ENCODE measurements at places on chromosomes 5 and 9.

- no peak for DNase-seq
Measured at GRCh38 chr5:59829922-59830321, 63.6 kb downstream of the PDE4D start.

DNA sequence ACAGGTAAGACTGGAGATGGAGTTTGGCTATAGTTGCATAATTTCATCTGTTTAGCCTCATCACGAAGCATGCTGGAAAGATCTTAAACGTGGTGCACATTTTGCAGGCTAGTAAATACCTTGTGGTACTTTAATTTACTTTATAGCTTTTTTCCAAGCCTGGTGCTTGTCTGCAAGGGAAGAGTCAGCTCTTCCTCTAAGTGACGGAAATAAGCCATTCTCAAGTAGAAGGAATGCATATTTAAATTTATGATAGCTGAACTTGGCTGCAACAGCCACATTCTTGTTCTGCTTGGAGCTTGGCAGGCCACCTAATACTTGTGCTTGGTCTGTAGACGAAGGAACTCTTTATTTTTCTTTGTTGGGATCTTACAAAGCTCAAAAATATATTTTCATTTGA is 188.0 kb upstream of the PIK3R1 start:
- no peak for DNase-seq

- DNase-seq: no peak
Measured at GRCh38 chr5:135034963-135035677, 1.1 kb upstream of the PITX1 start.

- no peak for DNase-seq
Measured at GRCh38 chr9:4141296-4141695, 158.6 kb downstream of the GLIS3 start.

GRCh38 chr9:127004946-127005769 is 90.6 kb downstream of the RALGPS1 start:
- peak; percentile 15 for DNase-seq

GRCh38 chr5:138974227-138975063 is 99.3 kb upstream of the LRRTM2 start:
- no peak for DNase-seq

GRCh38 chr5:108167174-108167573 is 214.7 kb downstream of the FBXL17 start:
- no peak for DNase-seq

- no peak for DNase-seq
Measured at GRCh38 chr9:72443855-72444254, 77.6 kb upstream of the TMC1 start.

- DNase-seq: no peak
Measured at GRCh38 chr9:36461323-36461722, 61.3 kb upstream of the RNF38 start.

- DNase-seq: no peak
Measured at GRCh38 chr9:112002847-112003457, 106.3 kb downstream of the UGCG start.

- no peak for DNase-seq
Measured at GRCh38 chr9:33223696-33224095, 16.3 kb upstream of the SPINK4 start.

GRCh38 chr5:149228618-149229297 is 42.9 kb upstream of the AFAP1L1 start:
- DNase-seq: no peak

DNA sequence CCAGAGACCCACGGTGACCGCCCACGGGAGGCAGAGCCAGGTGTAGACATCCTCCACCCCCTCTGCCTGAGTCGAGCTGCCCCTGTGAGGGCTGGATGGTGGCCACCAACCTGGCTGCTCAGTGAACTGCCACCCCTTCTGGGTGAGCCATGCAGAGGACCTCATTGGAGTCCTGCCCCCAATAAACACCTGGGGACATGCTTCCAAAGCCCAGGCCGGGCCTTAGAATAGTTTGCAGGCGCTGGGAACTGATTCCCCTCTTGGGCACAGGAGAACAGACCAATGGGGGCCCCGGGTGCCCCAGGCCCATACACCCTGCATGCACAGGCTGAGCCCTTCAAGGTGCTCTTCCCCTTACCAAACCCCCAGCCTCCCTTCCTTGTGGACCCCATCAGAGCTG is 38.1 kb upstream of the GFPT2 start:
- no peak for DNase-seq

GRCh38 chr9:21239911-21240310 is at the start of gene IFNA14:
TSS of gene IFNA14 (minus strand) at chr9:21240005. CDS start at chr9:21239935, 70 bp downstream.
- no peak for DNase-seq

DNA sequence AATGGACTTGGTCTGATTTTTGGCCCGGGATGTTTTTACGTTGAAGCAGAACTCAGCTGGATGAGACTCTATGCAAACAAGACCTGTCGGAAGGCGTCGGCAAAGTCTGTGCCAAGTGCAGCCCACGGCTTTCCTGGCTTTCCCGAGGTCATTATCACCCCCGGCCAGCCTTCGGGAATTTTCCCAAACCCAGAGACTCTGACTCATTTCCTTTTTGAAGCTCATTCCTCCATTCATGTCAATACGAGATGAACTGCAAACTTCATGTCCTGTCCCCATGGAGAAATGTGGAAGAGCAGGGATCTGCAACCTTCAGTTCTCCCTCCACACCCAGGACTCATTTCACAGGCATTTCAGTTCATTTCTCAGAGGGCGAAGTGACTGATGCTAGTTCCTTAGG is 95.3 kb downstream of the IRX2 start:
- DNase-seq: no peak

GRCh38 chr9:128362774-128363173 is 8.4 kb upstream of the URM1 start:
- DNase-seq: no peak

GRCh38 chr9:120841930-120842684 is 615 bp downstream of the PSMD5 start:
- DNase-seq: no peak

GRCh38 chr5:114477816-114478334 is 116.0 kb downstream of the KCNN2 start:
- DNase-seq: no peak

- DNase-seq: no peak
Measured at GRCh38 chr5:112642885-112643284, 94.8 kb upstream of the APC start.

DNA sequence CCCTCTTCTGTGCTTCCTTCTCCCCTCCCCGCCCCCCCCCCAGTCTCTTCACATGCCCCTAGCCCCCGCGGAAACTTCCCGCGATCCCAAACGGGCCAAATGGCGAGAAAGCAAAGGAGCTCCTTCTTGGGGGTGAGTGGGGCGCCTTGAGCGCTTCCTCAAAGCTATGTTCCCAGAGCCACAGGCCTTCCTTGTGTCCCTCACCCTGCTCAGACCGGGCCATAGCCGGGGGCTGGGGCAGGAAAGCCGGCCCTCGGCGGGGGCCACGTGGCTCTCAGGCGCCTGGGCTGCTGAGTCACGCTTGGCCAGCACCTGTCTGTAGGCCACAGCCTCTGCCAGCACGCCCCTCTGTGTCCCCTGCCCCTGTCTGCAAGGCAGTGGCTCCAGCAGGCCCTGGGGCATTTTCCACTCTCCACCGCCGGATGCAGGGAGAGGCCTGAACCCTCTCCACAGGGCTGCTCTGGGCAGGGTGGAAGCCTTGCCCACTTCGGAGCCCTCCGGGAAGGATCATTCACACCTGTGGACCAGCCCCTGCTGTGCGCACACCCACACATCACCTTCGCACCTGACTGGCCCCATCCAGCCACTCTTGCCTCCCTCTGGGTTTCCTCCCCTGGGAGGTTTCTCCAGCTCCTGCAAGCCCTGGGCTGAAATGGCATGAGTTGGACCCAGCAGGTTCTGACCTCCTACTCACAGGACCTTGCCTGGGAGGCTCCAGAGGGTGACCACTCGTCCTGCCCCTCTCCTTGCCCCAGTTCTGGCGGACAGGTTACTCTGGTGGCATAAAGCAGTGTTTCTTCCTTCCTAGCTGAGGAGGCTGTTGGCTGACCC is 1.2 kb upstream of the SQSTM1 start:
- DNase-seq: no peak

GRCh38 chr5:54517174-54517511 is 416 bp upstream of the SNX18 start:
- no peak for DNase-seq

- DNase-seq: no peak
Measured at GRCh38 chr9:73050065-73050816, 97.4 kb upstream of the ALDH1A1 start.

- DNase-seq: no peak
Measured at GRCh38 chr9:7760014-7760415, 39.6 kb downstream of the DMAC1 start.

DNA sequence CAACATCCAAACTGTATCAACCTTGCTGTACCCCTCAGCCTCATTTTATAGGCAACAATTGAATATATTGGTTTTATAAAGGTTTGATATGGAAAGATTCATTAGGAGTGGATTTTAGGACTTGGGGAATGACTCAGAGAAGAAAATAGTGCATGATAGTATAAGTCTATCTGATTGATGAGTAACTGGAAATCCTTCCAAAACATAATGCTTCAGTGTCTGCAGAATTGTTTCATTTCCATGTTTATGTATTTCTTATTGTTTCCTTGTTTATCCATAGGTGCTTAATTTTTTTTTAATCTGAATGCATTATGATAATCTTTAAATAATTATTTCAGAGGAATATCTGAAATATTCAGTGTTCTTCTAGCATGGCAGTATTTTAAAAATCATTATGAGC is 12.6 kb downstream of the JAK2 start:
- no peak for DNase-seq

GRCh38 chr5:125411744-125412560 is 665.5 kb upstream of the ZNF608 start:
- no peak for DNase-seq

DNA sequence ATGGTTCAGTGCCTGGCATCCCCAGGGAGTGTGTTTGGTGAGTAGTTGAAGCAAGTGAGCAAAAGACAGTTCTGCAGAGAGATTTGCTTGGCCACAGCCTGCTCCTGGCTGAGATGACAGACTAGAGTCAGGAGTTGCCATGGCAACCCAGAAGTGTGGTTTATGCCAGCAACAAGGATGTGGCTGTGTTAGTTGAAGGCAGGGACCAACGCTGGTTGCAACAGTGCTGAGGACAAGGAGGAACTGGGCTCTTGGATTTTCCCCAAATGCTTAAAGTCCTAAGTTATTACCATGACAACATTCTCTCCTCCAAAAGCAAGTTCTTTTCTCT is 2.7 kb downstream of the NXNL2 start:
- DNase-seq: no peak

GRCh38 chr9:2602704-2603116 is 18.9 kb upstream of the VLDLR start:
- DNase-seq: no peak

GRCh38 chr9:99169086-99169485 is 52.7 kb downstream of the ALG2 start:
- DNase-seq: no peak
